ENCODE measurements at places on chromosomes 12 and 14.

GRCh38 chr12:56241424-56242303 lies 11.8 kb downstream of the SLC39A5 start:
- no peak for DNase-seq

- DNase-seq, result no peak
Measured at GRCh38 chr12:63298386-63298930, 147.5 kb upstream of the AVPR1A start.

- peak; percentile 2 for DNase-seq
Measured at GRCh38 chr12:28409892-28410291, 219.6 kb downstream of the CCDC91 start.

- DNase-seq, result no peak
Measured at GRCh38 chr14:34275078-34275477, 187.0 kb downstream of the SPTSSA start.
